Stimulated activated CD8-positive, alpha-beta memory T cell treated with anti-CD3 and anti-CD28 coated beads, Interleukin-4, amount 100 ng/mL, for 1 hour (primary cell): ENCODE measurements at places on chromosomes 11 and 22.

GRCh38 chr11:111905411-111905810, 6.2 kb downstream of the CRYAB start:
- DNase-seq = no peak

DNA sequence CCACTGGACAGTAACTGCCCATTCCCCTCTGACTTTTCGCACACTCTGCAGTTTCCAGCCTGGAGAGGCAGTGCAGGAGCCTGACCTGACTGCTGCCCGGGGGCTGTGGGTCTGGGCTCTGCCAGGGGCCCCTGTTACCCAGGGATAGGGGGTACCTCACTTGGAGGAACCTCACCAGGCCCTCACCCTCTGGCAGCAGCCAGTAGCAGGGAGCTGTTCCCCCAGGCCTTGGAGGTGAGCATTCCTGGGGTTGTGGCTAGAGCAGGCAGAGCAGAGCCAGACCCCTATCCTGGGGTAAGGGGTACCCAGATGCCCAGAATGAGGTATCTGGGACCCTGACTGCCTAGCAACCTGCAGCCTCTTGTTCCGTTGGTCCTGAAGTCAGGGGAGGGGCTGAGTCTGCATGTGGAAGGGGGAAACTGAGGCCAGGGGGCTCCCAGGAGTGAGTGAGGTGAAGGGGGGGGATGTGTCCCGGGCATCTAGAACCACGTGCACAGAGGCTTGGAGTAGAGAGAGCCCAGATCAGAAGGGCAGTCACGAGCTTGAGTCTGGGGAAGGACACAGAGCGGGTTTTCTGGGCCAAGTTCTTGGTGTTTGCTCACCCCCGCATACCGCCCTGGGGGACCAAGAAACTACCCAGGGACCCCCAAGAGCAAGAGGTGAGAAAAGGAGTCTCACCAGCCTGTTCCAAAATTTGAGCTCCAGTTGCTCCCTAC, 43.9 kb upstream of the ACCSL start:
- no peak for DNase-seq

- DNase-seq = no peak
These were observed 178.3 kb upstream of the NECTIN1 start for GRCh38 chr11:119907122-119907851.

GRCh38 chr11:81869351-81870065, 864.2 kb downstream of the FAM181B start:
- DNase-seq = peak; percentile 52

DNA sequence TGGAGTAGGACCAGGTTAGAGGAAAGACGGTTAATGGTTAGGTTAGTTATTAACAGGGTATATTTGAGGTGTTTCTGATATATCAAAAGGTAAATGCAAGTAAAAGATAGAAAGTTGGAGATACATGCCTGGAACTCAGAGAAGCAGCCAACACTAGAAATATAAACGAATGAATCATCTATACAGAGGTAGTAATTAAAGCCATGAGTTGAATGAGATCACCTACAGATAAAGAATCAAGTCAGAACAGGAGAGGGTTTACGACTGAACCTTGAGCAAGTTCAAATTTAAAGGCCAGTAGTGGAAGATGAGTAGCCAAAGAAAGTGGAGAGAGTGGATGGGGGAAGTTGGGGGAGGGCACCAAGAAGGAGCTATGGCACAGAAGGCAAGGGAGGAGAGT, 73.9 kb downstream of the SPON1 start:
- DNase-seq = no peak

DNA sequence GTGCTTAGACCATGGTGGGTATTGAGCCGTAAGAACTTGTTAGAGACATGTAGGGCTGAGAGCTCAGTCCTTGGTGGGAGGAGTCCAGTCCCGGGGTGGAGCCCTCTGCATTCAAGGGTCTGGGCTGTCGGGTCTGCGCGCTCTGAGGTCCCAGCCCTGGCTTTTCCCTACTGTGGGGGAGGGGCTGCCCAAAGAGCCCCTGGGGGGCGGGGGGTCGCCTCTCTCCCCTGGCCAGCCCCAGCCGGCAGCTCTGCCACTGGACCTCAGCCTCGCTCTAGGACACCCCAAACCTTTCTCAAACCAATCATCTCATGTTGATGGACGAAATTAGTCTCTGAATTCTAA, 1006.4 kb downstream of the BRD1 start:
- DNase-seq = no peak

- no peak for DNase-seq
These were observed 45.6 kb upstream of the LMO1 start for GRCh38 chr11:8309311-8309710.

GRCh38 chr22:42452916-42453315, 20.7 kb upstream of the NFAM1 start:
- no peak for DNase-seq

GRCh38 chr11:26187639-26188038, 144.3 kb upstream of the ANO3 start:
- no peak for DNase-seq

DNA sequence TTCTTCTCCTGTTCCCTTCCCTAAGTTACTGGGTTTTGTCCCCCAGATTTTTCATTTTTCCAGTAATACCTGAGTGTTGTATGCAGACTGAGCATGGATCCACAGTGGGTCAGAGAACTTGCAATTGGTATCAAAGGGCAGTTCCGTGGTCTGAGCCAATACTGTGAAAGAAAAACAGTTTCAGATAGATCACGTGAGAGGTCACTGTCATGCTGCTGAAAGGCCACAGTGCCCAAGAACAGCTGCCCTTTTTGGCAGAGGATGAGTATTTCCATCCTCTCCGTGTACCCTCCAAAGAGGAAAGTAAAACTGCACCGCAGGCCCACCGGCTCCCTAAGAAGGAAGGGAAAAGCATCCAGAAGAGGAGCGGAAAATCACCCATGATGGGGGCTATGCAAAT, 73.0 kb upstream of the TBCEL start:
- DNase-seq = no peak

DNA sequence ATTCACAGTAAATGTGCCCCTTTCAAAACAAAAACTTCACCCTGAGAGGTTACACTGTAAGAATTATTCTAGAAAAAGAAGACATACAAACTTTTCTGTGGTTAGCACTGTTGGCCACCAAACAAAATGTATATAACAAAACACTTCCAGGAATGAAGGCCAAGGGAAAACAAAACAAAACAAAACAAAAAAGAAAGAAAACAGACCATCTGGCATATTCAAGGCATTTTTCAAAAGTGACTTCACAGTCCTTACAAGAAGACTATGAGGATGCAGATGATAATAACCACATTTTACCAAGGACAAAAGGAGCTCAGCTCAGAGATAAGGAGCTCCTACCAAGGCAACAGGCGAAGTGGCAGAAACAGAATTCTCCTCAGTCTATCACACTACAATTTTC, 24.9 kb downstream of the CTSC start:
- DNase-seq = no peak

- no peak for DNase-seq
These were observed 346.4 kb upstream of the MTNR1B start for GRCh38 chr11:92623055-92623454.

GRCh38 chr22:49269928-49270327, 557.7 kb downstream of the BRD1 start:
- DNase-seq = no peak

DNA sequence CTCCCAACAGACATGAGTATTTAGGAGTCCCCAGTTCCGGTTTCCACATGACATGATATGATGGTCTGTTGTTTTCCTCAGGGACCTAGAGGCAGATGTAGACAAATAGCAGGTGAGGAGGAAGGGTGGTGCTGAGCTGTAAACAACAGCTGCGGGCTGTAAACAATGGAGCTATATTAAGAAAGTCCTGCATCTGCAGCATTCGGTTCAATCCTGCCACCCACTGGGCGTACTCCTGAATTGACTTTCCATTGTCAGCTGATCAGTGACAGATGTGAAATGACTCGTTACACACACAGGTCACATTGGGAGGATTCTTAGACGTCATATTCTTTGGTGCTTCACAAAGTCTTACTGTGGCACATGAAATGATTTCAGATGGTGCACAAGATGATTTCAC, 26.8 kb upstream of the RAG1 start:
- DNase-seq = no peak

GRCh38 chr11:17752144-17752543, 17.6 kb downstream of the KCNC1 start:
- DNase-seq = no peak

GRCh38 chr11:17631702-17632365, 84.8 kb downstream of the OTOG start:
- DNase-seq = no peak

GRCh38 chr11:7651140-7651551, 22.2 kb downstream of the CYB5R2 start:
- no peak for DNase-seq

GRCh38 chr11:12719221-12719620, 45.0 kb downstream of the TEAD1 start:
- no peak for DNase-seq
